Camera-type eye (tissue), 1 donor: ENCODE measurements at places on chromosomes 5 and 9. TPM values are rescaled to one million over a fixed set of nuclear protein-coding genes. Genes with fewer than 3 reads are reported as not detected.

Gene FCN2
- not detected for total RNA-seq

Gene GHR
- total RNA-seq: 12.9 TPM

Gene ARID3C
- total RNA-seq: not detected

Gene IFNA2
- not detected for total RNA-seq

Gene LRRC26
- 1.7 TPM for total RNA-seq

Gene INSL6
- not detected for total RNA-seq

Gene DNAJC25
- total RNA-seq: 11.8 TPM

Gene SGCD
- total RNA-seq: 46.4 TPM

Gene TYRP1
- 326 TPM for total RNA-seq

Gene OLFM1
- total RNA-seq: 48.8 TPM

Gene LCN9
- not detected for total RNA-seq

Gene RASEF
- total RNA-seq: 2.8 TPM

Gene GTF2H2C
- total RNA-seq: 70.9 TPM

Gene CSF1R
- total RNA-seq: 22.4 TPM

Gene HRH2
- total RNA-seq: 1.8 TPM

Gene PTGS1
- 3.2 TPM for total RNA-seq

Gene DOCK8
- total RNA-seq: 33.6 TPM

Gene PAIP1
- 131 TPM for total RNA-seq

Gene CAMK4
- 28.8 TPM for total RNA-seq
